Naive B cell (primary cell): ENCODE measurements at places on chromosomes 13 and 19.
A peak's percentile ranks its signal among the peaks of the same experiment; 100 is the strongest.

DNA sequence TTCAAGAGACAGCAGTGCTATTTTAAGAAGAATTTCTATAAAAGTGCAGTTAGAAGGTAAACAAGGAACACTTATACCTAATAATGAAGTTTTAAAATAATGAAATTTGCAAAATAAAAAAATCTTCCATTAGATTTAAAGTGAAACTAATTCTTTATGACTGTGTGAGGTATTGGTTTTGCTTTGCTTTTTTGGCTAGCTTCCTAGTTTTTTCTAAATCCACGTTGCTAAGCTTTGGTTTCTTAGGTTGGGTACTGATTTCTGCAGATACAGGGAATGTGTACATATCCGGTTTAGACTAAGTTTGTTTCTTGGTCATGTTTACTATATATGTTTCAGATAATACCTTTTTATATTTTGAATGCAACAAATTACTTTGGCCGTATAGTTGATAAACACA, 59.8 kb downstream of the SLC7A9 start:
- no peak for DNase-seq

DNA sequence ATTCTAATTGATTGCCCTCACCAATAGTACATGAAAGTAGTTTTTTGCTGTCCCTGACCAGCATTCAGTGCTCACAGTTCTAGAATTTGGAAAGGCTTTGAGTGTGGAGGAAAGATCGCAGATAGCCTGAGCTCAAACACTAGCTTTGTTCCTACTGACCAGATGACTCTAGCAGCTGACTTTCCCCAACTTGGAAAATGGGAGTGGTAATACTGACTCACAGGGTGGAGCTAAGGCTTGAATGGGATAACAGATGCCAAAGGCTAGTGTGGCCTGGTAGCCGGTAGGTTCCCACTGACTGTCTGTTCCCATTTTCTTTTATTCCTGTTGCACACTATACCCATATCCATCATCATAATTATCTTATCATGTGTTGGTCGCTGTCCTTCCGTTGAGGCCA, 3.7 kb downstream of the ZSCAN22 start:
- no peak for DNase-seq

GRCh38 chr13:49814551-49815270, 22.2 kb upstream of the KPNA3 start:
- DNase-seq = no peak

DNA sequence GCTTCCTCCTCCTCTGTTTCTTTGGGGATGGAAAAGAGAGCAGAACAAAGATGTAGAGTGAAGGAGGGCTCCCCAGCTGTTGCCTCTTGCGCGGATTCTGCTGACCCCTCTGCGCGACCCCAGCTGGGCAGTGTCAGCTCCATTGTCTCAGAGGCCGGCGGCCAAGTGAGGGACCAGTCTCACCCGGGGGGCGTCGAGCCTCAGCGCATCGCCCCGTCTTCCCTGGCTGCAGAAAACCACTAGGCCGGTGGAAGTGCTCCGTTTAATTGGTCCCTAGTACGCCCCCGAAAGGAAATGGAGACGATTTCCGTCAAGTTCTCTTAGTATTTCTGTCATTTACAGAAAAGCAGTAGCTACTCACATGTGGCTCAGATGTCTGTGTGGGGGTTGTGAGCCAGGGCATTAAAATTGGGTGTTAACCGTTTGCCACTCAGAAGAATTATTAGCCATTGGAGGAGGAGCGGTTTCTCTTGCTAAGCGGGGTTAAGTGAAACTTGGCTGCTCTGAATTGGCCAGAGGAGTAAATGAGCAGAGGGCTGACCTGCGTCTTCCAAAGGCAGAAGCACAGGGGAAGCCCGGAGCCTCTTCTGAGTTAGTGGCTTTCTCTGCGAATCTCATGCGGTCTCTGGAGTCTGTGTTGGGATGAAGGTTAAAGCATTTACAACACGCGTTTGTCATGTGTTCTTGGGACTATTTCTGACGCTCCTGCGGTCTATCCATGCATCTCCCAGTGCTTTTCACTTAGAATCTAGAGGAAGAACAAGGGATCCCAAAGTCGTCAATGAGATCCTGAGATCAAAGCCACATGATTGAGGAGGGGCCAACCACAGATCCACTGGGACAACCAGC, 132.8 kb upstream of the MYO16 start:
- no peak for DNase-seq

GRCh38 chr13:32960626-32961025, 55.6 kb upstream of the KL start:
- no peak for DNase-seq

DNA sequence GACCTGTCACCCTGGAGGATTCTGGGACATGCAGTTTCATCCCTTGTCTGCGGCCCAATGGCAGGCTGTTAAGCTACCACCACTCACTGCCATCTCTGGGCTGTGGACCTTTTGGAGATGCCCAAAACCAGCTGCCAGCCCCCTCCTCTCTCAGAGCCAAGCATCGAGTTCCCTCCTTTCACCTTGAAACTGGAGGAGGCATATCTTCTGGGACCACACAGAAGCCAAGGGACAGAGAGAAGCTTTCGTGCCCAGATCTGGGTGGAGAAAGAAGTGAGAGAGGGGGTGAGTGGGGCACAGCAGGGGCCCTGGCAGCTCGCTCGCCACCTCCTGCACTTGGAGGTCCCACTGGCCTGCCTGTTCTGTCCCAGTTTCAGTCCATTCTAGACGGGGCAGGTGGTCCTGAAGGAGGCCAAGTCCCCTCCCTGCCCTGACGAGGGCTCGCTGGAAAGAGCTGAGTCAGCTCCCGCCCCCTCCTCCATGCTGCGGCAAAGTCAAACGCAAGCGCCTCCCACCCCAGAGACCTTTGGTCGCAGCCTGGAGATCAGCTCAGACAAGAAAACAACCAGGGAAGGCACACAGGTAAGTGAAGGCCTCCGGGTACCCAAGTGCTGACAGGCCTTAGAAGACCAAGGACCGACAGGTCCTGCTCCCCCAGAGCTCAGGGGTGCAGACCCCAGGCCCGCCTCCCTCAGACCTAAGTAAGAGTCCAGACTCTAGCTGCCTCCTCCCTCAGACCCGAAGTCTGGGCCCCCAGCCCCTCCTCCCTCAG, 3.8 kb downstream of the BCAT2 start:
- DNase-seq = no peak

DNA sequence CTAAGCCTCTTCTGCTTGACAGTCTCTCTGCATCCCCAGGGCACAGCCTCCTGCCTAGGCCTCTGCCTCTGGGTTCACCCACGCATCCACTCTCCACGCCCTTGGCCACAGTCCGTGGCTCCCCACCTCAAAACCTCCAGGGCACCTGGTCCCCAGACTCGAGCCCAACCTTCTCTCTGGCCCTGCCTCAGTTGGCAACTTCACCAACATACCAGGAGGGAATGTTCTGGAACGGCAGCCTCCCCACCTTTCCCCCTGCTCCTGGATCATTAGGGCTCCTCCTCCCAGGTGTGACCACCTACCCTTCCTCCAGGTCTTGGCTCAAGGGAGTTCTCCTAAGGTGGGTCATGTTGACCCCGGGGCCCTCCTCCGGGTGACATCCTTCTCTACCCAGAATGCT, 69.1 kb downstream of the SOX1 start:
- DNase-seq = no peak

DNA sequence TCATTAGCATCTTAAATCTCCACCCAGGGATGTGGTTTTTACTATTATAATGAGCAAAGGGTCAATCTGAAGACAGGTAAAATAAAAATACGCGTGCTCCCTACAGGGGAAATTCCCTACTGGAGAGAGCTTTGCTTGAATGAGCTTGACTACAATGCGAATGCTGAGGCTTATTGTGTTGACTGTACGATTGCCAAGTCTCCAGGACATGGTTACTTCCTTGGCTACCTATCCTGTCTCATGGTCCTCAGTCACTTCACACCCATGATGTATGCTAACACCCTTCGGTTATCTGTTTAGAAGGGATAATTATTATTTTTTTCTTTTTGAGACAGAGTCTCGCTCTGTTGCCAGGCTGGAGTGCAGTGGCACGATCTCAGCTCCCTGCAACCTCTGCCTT, 61.7 kb downstream of the ZNF627 start:
- DNase-seq = no peak

- no peak for DNase-seq
Measured at GRCh38 chr13:69279213-69279612, 828.4 kb upstream of the ATXN8OS start.

DNA sequence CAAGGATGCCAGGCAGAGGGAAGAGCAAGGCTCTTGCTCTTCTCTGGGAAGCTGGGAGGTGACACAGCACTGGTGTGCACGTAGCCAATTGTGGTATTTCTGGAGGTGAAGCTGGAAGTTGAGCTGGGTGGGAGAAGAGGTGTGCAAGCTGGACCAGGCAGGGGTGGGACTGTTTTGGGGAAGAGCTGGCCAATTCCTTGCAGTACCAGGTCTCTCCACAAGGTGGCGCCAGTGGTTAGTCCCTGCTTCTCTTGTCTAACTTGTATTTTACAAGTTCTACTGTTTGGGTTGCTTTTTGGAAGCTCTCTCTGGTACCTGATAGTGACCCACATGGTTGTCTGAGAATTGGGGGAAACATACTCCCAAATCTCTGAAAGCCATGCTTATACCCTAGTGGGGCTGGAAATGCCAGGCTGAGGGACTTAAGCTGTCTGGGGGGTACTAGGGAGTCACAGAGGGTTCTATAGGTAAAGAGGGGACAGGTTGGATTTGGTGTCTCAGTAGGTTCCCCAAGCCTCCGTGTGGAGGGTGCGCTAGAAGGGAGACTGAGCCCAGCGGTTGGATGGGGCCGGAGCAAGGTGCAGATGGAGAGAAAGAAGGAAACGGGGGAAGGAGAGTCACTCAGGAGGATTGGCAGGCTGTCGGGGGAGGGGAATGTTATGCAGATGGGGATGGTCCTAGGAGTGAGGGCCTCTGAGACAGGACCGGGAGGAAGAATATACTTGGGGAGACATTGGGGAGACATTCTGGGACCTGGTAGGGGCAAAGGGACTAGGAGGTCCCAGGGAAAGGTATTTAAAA, 3.0 kb downstream of the HPN start:
- DNase-seq = peak; percentile 37

DNA sequence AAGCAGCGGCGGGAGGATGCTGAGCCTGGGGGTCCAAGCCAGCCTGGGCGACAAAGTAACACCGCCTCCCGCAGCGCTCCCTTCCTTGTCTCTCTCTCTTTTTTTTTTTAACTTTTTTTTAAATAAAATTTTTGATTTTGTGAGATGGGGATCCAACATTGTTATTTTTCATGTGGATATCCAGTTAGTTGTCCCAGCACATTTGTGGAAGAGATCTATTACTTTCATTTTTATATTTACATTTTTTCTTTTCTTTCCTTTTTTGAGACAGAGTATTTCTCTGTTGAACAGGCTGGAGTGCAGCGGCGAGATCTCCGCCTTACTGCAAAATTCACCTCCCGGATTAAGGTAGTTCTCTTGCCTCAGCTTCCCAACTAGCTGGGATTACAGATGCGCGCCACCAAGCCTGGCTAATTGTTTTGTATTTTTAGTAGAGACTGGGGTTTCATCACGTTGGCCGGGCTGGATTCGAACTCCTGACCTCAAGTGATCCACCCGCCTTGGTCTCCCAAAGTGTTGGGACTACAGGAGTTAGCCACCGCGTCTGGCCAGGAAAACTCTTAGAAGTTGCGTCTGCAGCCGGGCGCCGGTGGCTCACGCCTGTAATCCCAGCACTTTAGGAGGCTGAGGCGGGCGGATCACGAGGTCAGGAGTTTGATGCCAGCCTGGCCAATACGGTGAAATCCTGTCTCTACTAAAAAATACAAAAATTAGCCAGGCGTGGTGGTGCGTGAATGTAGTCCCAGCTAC, 19.4 kb downstream of the ZNF816 start:
- no peak for DNase-seq

GRCh38 chr13:68009546-68009945, 779.4 kb upstream of the PCDH9 start:
- no peak for DNase-seq

GRCh38 chr13:80894917-80895316, 554.0 kb upstream of the SPRY2 start:
- DNase-seq = no peak
